MM.1S (cell line): ENCODE measurements at places on chromosomes 2 and 18.

GRCh38 chr2:53865264-53865663, 5.5 kb upstream of the GPR75 start:
- peaks cover 10% of the 10 kb centered on the region; the same call in 1 of the 2 replicates for H3K36me3 ChIP-seq
- H3K4me1 ChIP-seq = peaks cover 8% of the 10 kb centered on the region; the same call in 1 of the 2 replicates
- H3K4me3 ChIP-seq = no peak overlapping the region
- H3K27ac ChIP-seq = no peak overlapping the region
- H3K27me3 ChIP-seq = no peaks in the 10 kb centered on the region

- no peak for DNase-seq
- no peaks in the 10 kb centered on the region for H3K36me3 ChIP-seq
- H3K27me3 ChIP-seq = no peaks in the 10 kb centered on the region
- H3K4me3 ChIP-seq = no peak overlapping the region
These were observed 69.6 kb upstream of the BCL11A start for GRCh38 chr2:60623040-60623439.

DNA sequence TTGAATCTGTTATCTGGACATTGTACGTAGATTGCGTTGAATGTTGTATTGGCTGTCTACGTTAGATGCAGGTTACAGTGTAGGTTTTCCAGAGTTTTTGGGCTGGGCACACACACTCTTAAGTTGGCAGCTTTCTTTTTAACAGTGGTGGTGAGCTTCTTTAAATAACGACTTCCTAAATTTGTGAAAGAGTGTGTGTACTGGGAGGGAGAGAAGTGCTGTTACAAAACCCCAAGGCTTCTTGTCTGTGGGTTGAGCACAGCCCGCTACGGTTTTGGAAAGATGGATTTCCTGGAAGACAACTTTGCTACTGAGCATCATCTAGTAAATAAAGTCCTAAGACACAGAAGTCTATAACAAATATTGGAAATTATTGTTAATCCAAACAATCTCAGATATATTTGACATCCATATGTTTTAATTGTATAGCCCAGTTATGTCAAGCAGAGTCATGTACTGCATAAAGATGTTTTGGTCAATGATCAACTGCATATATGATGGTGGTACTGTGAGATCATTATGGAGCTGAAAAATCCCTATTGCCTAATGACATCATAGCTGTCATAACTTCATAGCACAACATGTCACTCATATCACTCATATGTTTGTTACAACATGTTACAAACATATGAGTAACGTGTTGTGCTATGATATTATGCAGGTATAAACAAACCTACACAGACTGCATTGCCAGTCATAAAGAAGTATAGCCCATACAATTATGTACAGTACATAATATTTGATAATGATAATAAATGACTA, 7.9 kb upstream of the THUMPD2 start:
- no peaks in the 10 kb centered on the region for H3K4me1 ChIP-seq
- no peaks in the 10 kb centered on the region for H3K27me3 ChIP-seq
- no peak overlapping the region for H3K27ac ChIP-seq
- H3K4me3 ChIP-seq = no peak overlapping the region
- H3K36me3 ChIP-seq = no peaks in the 10 kb centered on the region
- no peak for DNase-seq

DNA sequence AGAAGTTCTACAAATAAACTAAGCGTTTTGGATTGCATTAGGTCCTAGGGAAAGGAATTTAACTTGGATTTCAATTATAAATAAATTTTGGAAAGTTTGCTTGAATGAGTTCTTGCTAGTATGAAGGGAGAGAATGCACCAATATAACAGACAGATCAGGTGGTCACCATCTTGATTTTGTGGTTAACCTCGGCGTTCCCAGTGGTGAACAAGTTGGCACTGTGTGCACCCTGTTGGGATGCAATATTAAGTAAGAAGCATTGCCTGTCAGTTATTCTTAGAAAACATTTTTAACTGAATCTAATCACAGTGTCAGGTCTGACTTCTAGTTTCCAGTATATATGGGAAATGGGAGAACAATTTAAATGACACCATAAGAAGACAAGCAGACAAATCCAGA, 673.4 kb downstream of the SLC4A3 start:
- H3K4me1 ChIP-seq = no peaks in the 10 kb centered on the region
- no peak overlapping the region for H3K4me3 ChIP-seq
- H3K27me3 ChIP-seq = no peaks in the 10 kb centered on the region
- H3K27ac ChIP-seq = no peak overlapping the region
- no peak for DNase-seq
- H3K36me3 ChIP-seq = no peaks in the 10 kb centered on the region

DNA sequence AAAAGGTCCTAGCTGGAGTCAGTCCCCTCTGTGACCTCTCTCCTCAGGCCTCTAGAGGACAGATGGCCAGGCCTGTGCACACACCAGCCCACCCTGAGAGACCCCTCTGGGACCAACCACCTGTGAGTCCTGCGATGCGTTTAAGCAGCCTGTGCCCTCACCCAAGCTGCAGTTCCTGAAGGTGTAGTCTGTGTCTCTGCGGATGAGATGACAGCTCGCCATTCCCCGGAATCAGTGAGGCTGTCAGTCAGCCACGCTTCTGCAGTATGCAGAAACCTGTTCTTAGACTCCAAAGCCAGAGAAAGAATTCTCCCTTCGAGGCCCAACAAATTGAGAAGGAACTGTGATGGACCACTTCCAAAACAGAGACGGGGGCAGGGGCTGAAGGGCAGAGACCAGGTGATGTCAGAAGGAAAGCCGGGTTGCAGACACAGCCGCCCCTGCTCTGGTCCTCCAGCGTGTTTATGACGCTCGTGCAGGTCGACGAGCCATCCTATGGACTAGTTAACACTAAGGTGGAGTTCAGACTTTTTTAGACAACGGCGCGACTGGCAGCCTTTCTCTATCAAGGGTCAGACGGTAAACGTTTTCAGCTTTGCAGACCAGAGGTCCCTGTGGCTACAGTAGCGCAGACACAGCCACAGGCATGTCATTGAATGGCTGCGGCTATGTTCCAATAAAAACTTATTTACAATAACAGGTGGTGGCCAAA, 10.2 kb downstream of the MTERF4 start:
- no peak overlapping the region for H3K27ac ChIP-seq
- no peak overlapping the region for H3K4me3 ChIP-seq

DNA sequence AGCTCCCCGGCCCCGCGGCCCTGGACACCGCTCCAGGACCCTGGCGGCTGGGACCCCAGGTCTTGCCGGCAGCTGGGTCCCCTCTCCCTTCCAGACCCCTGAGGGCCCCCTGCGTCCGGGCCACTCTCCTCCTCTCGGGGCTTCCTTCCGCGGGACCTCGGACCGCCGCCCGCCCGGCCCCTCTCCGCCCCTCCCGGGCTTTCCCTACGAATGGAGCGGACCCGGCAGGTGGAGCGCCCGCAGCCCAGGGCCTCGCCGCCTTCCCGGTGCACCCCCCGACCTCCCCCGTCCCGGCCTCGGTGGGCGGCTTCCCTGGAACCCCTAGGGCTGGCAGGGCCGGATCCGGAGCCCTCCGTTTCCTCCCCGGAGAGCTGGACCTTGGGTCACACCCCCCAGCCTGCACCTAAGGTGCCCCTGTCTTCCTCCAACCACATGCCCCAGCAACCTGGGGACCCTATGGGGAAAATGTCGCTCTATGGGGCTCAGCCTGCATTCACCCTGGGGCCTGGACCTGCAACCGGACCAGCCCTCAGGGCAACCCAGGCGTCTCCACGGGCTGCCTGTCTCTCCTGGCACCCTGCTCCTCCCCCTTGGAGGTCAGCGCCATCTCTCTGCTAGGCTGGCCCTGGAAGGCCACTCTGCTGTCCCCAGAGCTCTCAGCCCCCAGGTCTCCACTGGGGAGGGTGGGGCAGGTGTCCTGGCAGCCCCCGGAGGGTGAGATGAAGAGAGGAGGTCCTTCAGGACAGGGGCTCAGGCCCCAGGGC, 730 bp downstream of the B3GNT7 start:
- no peak overlapping the region for H3K4me3 ChIP-seq
- DNase-seq = no peak
- H3K36me3 ChIP-seq = no peaks in the 10 kb centered on the region
- H3K27ac ChIP-seq = no peak overlapping the region
- peaks cover 7% of the 10 kb centered on the region; the same call in 1 of the 2 replicates for H3K27me3 ChIP-seq

GRCh38 chr18:9993521-9994025, 79.8 kb downstream of the VAPA start:
- no peak for DNase-seq
- H3K4me3 ChIP-seq = no peak overlapping the region
- no peaks in the 10 kb centered on the region for H3K36me3 ChIP-seq
- no peak overlapping the region for H3K27ac ChIP-seq
- no peaks in the 10 kb centered on the region for H3K27me3 ChIP-seq

DNA sequence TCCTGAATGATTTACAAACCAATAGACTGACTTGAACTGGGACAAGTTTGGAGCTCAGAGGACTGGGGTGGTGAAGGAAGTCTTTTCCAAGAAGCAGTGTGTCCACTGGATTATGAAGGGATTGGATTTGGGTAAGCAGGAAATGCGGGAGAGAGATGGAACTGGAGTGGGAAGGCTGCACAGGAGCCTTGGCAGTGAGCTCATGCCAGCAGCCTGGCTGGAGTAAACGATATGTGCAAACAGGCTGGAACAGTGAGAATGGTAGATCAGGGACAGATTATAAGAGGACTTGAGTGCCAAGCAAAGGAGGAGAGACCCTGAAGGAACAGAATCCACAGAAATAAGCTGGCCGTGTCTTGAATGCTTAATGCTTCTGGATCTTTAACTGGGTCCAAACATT, 121.9 kb upstream of the GATA6 start:
- H3K4me3 ChIP-seq = no peak overlapping the region
- no peaks in the 10 kb centered on the region for H3K36me3 ChIP-seq
- H3K4me1 ChIP-seq = no peaks in the 10 kb centered on the region
- no peak for DNase-seq

DNA sequence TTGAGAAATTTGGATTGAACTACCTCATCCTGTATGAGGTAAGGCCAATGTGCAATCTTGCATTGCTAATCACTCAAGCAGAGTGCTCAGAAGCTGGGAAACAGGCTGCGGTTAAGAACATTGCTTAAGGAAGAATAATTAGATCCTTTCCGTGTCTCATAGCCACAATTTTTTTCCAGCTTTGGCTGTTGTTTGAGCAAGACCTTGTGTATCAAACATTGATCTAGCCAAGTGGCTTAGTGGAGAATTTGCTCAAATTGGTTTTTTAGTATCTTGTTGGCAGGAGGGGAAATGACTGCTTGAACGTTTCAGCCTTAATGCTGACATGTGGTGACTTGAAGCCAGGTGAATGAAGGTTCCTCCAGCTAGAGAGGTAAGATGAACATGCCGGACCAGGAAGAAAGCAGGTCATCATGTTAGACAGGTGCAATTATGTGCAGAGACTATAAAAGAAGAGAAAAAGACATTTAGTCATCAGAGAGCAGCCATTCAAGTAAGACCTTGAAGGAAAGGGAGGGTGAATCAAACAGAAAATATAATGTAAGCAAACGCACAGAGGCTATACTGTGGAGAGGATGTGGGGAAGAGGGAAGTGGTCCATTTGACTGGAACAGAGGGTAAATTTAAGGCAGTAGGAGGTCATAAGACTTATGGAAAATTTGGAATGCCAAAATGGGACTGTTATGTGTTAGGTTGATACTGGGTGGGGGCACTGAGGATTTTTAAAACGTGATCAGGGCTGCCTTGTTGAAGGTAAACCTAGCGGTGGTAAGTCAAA, 98.9 kb upstream of the CYP1B1 start:
- H3K4me1 ChIP-seq = no peaks in the 10 kb centered on the region
- H3K4me3 ChIP-seq = no peak overlapping the region
- no peaks in the 10 kb centered on the region for H3K27me3 ChIP-seq
- H3K27ac ChIP-seq = no peak overlapping the region
- no peaks in the 10 kb centered on the region for H3K36me3 ChIP-seq
- no peak for DNase-seq

DNA sequence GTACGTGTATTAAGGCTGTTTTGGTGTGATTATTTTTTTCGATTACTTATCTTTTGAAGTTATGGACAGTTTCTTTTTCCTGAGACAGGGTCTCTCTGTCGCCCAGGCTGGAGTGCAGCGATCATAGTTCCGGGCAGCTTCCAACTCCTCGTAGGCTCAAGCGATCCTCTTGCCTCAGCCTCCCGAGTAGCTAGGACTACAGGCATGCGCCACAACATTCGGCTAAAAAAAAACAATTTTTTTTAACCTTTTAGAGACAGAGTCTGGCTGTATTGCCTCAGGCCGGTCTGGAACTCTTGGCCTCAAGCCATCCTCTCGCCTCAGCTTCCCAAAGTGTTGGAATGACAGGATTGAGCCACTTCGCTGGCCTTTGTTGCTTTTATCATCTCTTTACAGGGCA, 945 bp downstream of the HAT1 start:
- peak overlapping the region; percentile 80 for H3K4me3 ChIP-seq
- no peaks in the 10 kb centered on the region for H3K27me3 ChIP-seq
- no peak for DNase-seq
- H3K27ac ChIP-seq = peak overlapping the region; percentile 86; the same call in 1 of the 2 replicates
- H3K4me1 ChIP-seq = no peaks in the 10 kb centered on the region; the same call in 1 of the 2 replicates
- H3K36me3 ChIP-seq = no peaks in the 10 kb centered on the region; the same call in 1 of the 2 replicates

- H3K4me1 ChIP-seq = peaks cover 3% of the 10 kb centered on the region; the same call in 1 of the 2 replicates
- no peak for DNase-seq
- no peak overlapping the region for H3K27ac ChIP-seq
- no peaks in the 10 kb centered on the region for H3K27me3 ChIP-seq
These were observed 9.7 kb downstream of the SPP2 start for GRCh38 chr2:234060236-234060635.

DNA sequence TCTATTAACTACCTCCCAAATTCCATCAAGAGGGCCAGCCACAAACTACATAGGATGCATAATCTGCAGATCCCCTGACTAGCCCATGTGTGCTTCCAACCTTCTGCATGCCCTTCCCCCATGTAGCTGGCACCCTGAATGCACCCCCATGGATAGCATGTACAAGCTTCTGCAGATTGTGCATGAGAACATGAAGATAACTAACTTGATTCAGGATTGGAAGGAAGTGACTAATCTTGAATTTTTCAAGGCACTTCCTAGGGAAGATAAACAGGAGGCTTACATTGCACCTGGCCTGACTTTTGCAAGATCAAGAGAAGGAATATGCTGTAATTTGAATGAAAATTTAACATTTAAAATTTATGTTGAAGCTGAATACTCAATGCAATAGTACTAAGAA, 66.7 kb downstream of the CDC42EP3 start:
- no peaks in the 10 kb centered on the region for H3K36me3 ChIP-seq
- no peak overlapping the region for H3K27ac ChIP-seq
- no peak for DNase-seq
- H3K4me1 ChIP-seq = peaks cover 10% of the 10 kb centered on the region
- no peak overlapping the region for H3K4me3 ChIP-seq

- no peaks in the 10 kb centered on the region for H3K27me3 ChIP-seq
- DNase-seq = no peak
- H3K27ac ChIP-seq = no peak overlapping the region
These were observed 7.0 kb downstream of the CRYGA start for GRCh38 chr2:208156439-208156838.

DNA sequence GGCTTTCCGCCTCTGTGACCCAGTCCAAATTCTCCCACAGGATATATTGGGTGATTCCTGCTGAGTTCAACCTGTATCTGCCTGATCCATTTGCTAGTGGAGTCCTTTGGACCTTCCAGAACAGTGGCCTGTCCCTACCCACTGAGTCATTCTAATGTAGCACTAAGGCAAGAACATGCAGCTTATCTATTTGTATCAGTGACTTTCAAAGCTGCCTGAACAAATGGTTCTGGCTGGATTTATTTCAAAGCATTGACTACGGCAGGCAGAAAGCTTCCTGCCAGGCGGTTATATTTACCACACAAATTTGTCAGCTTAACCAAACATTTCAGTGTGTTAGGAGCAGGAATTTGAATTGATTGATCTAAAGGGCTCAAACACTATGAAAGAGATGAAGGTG, 613.4 kb downstream of the DCC start:
- no peaks in the 10 kb centered on the region for H3K36me3 ChIP-seq
- no peaks in the 10 kb centered on the region for H3K27me3 ChIP-seq
- H3K4me1 ChIP-seq = no peaks in the 10 kb centered on the region
- H3K27ac ChIP-seq = no peak overlapping the region
- no peak for DNase-seq
- H3K4me3 ChIP-seq = no peak overlapping the region
